Renal cortex interstitium (tissue), 15 donors: ENCODE measurements at places on chromosomes 6 and 20.

GRCh38 chr20:8375898-8376297 is 243.8 kb downstream of the PLCB1 start:
- no peak for DNase-seq

- no peak for DNase-seq
Observed at GRCh38 chr6:17519120-17519519, 81.0 kb upstream of the FAM8A1 start.

DNA sequence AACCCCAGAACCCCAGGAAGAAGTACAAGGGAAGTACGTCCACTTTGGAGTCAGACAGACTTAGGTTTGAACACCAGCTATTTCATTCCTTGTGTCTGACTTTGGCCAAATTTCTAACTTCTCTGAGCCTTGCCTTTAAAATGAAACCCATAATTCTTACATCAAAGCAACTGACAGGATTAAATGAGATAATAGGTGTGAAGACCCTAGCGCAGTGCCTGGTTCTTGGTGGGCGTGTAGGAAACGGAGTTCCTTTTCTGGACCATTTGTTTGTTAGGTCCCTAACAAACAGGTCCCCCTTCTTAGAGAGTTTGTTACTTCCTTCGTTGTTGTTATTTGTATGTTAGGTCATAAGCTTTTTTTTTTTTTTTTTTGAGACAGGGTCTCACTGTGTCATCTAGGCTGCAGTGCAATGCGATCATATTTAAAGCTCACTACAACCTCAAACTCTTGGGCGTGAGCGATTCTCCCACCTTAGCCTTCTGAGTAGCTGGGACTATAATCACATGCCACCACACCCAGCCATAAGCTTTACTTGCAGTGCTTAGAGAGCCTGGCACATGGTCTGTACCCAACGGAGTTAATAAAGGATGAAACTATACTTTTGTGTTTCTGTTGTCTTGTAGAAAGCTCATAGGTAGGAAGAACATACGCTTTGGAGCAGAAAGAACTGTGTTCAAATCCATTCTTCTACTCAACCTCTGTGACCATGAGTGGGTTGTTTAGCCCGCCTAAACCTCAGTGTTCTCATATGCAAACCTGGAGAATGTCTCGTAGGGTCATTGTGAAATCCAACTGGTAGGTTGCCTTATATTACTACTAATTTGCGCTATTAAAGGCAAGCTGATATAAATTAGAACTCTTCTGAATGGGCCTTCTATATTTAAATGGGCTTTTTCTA is 21.8 kb upstream of the MROH8 start:
- DNase-seq: no peak

DNA sequence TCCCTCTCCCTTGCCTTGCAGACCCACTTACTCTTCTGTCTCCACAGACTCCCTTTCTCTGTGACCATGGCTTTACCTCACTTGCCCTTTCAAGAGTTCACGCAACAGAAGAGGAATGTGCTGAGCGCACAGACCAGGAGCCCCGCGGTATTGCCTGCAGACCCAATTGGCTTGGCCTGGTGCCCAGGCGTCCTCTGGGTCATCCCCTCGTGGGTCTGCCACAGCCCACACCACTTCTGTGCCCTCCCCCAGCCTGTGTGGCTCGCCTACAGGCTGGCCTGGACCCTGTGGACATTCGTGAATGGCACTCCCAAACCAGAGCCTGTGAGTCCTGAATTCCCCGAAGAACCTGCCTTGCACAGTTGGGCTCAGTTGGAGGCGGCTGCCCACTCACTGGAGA is 15.3 kb upstream of the NINL start:
- DNase-seq: no peak

DNA sequence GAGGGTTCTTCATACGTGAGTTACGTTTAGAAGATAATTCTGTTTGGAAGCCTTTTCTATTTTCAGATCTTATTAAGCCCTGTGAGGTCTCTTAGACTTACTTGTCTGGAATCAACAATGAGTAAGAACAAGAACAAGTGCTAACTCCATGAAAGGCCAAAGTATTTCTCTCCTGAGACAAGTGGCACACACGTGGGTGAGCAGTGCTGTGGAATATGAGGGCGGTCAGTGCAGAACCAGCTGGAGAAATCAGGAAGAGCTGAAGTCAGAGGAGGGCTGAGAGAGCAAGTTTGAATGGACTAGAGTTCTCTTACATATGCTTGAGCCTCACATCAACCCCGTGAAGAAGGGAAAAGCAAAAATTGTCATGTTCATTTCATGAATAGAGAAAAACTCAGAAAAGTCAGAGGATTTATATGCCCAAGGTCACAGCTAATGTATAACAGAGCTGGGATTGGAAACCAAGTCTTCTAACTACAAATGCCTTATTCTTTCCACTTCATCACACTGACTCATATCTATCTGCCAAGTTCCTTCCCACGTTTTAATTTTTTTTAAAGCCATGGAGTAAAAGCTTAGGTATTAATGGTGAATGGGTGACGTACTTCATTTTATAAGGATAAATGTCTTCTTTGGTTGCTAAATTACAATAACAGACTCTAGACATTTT is 201.3 kb upstream of the DTNBP1 start:
- no peak for DNase-seq

DNA sequence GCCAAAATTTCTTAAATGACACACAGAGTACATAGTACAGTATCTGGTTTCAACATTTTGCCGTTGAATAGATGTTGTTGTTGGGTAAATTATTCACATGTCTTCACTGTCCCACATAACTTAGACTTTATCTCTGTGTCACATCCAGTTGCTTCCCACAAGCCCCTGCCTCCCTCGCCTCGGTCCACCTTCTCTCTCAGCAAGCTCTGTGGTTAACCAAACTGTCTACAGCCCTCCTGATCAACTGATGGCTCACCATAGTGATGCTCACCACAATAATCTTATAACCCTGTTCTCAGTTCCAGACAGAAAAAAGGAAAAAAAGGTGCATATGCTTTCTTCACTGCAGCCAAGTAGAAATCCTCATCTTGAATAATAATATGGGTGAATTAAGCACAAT is 23.0 kb downstream of the IL17F start:
- no peak for DNase-seq

DNA sequence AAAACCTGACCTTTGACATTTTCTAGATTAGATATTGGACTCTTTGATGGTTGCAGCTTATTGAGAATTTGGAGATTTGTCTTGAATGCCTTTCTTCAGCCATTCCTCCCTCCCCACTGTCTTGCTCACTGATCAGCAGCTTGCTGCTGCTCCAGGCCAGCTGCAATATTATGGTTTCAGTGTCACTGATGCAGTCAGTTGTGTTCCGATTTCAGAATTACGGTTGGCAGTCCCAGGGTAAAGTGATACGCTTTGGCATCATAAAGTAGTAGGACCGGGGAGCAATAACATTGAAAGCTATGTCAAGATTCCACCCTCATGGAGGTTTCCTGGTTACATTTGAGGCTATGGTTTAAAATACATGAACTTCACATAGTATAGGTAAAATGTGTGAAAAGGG is 152.6 kb downstream of the BCKDHB start:
- DNase-seq: no peak

DNA sequence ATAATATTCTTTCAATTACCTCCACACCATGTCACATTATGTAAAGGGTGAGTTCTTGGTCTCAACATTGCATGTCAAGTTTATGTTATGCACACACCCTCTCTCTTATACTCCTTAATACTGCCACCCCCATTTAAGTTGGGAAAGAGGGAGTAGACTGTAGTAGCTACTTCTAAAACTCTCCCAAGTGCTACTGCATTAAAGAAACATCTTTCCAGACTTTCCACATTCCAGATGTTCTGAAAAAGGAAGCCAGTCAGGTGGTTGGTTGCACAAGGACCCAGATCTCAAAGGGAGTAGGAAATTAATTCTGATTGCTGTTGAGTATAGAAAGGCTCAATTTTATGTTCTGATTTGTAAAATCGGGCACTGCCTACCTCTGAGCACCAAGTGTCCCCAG is 419.5 kb downstream of the CD83 start:
- no peak for DNase-seq

GRCh38 chr6:113161018-113161315 is 696.2 kb upstream of the MARCKS start:
- no peak for DNase-seq

DNA sequence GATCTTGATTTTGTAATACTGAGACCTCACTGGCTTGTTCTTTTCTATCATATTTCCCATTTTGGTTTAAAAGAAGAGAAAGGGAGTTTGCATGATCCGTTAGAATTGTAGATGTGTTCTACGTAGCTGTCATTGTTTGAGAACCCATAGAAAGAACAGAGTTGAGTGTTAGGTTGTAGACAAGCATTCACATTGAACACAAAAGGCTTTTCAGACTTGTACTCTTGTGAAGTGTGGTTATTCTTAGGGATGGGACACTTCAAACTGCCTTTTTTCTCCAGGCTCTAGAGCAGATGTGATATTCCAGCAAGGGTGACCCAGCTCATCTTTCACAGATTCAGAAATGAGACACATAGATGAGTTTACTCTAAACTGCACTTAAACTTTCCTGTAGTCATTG is 19.9 kb downstream of the FOXO3 start:
- no peak for DNase-seq

GRCh38 chr20:41483553-41483930 is 116.9 kb upstream of the EMILIN3 start:
- DNase-seq: no peak

- DNase-seq: no peak
Observed at GRCh38 chr6:132456700-132457143, 55.4 kb upstream of the MOXD1 start.

DNA sequence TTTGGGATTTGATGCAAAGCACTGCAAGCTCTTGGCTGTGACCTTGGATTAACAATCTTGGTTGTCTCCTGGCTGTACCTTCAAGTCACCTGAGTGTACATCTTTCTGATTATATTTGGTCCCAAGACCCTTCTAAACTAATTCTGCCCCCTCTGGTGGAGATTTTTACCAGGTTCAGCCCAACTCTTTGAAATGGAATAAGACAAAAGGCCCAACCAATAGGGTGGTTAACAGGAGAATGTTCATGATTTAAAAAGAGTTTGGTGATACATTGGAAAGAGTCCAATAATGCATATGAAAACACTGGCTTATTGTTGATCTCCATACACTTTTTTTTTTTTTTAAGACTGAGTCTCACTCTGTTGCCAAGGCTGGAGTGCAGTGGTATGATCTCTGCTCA is 77.5 kb upstream of the CD83 start:
- no peak for DNase-seq

DNA sequence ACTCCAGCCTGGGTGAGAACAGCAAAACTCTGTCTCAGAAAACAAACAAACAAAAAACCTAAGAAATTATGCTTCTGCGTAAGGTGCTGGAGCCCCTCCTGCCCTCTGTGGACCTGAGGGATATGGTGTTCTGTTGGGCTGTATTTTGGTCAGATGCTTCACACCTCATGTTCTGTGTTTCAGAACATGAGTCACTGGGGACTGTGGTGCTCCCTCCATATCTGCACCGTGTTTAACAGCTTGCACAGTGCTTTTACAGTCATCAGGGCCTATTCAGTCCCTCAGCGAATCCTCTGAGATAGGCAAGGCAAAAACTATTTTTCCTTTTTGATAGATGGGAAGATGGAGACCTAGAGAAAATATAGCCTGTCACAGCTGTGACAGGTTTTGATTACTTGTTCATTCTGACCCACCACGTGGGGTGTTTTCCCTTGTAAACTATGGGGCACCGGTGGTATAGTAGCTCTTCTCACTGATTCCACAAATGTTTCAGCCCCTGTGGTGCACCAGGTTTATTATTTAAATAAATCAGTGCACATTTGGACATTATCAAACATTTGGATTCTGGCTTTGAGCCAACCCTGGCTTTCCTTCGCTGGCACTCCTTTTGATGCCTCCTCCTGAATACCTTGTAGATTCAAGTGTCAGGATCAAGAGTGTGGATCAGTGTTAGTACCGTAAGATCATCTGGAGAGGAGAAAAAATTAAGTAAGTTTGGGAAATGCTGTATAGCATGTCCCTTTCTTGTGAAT is 9.6 kb downstream of the TTPAL start:
- no peak for DNase-seq

GRCh38 chr6:140572129-140572528 is 1197.7 kb upstream of the CITED2 start:
- DNase-seq: no peak

GRCh38 chr6:150876598-150876997 is 11.1 kb downstream of the MTHFD1L start:
- DNase-seq: no peak
